CD14-positive monocyte (primary cell): ENCODE measurements at places on chromosomes 7 and 10. TPM values are rescaled to one million over a fixed set of nuclear protein-coding genes. Genes with fewer than 3 reads are reported as not detected.

DNA sequence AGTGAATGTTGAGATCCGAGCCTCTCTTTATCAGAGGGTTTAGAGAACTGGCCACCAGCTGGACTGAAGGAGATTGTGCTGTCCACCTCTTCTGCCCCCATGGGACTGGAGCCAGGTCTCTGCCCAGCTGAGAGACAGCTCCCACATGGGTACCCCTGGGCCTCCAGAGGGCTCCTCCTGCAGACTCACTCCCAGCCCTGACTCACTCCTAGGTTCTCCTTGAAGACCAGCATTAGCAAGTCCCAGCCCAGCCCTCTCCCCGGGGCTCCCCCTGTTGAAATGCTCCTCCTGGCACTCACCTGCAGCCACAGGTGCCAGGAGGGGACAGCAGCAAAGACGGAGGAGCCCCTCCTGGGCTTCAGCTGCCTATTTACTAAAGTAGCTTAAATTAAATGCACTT is 126.9 kb downstream of the CXCL12 start:
- DNase-seq: no peak
- H3K4me3 ChIP-seq: no peak overlapping the region
- no peak overlapping the region for H3K27ac ChIP-seq
- H3K4me1 ChIP-seq: no peaks in the 10 kb centered on the region

TMEM26 gene
- polyA plus RNA-seq: not detected

- no peaks in the 10 kb centered on the region for H3K27me3 ChIP-seq
- no peaks in the 10 kb centered on the region for H3K4me1 ChIP-seq
- no peak overlapping the region for H3K27ac ChIP-seq
- H3K4me3 ChIP-seq: no peak overlapping the region
Measured at GRCh38 chr10:15821046-15821683, 39.1 kb downstream of the MINDY3 start.

DNA sequence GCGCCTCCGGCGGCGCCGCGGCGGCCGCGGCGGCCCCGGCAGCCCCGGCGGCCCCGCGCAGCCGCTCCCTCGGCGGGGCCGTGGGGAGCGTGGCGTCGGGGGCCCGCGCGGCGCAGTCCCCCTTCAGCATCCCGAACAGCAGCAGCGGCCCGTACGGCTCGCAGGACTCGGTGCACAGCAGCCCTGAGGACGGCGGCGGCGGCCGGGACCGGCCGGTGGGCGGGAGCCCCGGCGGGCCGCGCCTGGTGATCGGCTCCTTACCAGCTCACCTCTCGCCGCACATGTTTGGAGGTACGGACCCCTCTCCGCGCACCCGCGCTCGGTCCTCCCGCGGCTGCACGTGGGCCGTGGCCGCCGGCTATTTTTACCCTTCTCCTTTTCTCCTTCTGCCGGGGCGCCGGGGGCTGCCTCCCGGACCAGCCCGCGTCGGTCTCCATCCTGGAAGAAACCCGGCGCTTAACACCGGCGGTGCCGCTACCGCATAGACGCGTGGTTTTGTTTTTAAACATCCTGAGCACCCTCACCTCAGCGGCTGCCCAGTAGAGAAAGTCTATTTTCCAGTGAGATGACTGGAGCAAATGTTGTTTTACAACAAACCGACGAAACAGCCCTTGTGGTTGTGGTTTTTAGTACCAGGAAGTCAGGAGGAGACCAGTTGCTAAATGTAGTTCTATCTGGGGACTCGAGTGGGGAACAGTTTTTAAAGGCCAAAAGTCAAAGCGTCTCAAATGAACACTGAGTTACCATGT is 1.3 kb downstream of the ZNRF2 start:
- H3K27me3 ChIP-seq: no peaks in the 10 kb centered on the region
- H3K27ac ChIP-seq: peak overlapping the region; percentile 73
- H3K4me3 ChIP-seq: peak overlapping the region; percentile 55
- H3K36me3 ChIP-seq: no peaks in the 10 kb centered on the region
- peaks cover 31% of the 10 kb centered on the region for H3K4me1 ChIP-seq
- peak; percentile 68 for DNase-seq

WEE2 gene
- not detected in 2 replicates for polyA plus RNA-seq
